ENCODE measurements at places on chromosomes 1 and 21.

DNA sequence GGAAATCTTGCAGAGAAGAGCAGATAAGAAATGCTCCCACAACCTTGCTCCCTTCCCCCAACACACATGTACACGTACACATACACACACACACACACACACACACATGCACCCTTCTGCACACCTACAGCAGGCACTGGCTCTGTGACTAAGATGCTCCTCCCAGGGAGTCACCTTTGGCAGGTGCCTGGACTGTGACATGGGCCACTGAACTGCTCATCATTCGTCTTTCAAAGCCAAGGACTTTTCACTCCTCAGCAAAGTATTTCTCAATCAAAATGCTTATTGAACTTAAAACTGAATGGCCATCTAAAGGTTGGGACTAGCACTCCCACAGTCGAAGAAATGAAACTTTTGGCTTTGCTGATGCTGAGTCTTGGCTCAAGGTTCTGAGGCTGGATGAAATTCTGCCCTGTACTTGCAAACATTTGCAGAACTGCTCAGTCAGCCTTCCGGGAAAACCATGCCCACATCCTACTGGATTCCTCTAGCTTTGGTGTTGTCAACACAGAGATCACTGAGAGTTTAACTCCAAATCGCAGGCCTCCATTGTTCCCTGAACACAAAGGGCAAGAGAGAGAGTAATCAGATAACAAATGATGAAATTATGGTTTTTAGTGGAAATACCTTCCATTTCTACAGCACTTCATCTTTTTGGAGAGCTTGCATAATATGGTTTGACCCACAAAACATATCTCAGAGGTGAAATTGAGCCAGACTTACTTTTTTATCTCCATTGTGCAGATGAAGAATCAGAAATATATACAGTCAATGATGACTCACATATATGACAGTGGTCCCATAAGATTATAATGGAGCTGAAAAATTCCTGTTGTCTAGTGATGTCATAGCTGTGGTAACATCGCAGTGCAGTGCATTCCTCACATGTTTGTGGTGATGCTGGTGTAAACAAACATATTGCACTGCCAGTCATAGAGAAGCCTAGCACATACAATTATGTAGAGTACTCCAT lies 72.4 kb upstream of the BCAR3 start:
- DNase-seq = peak; percentile 63

GRCh38 chr21:14523234-14523633 lies 22.9 kb downstream of the SAMSN1 start:
- DNase-seq = peak; percentile 92

DNA sequence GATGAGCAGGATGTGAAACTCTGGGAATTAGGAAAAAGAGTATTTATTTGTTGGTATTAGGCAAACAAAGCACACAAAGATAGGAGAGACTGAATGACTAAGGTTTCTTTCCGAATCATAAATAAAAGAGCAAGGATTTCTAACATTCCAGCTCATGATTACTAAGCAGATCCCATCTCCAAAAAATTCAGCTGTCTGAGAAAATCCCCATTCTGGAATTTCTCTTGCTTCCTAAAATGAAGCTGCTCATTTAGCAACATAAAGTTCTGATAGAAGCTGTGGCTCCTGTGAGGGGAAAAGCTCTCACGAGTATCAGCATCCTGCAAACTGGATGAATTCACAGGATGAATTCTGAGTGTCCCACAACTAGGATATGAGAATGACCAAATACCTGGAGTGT lies 6.7 kb upstream of the SH2D5 start:
- DNase-seq = no peak

GRCh38 chr1:2269193-2269921 lies 41.2 kb downstream of the SKI start:
- DNase-seq = no peak

DNA sequence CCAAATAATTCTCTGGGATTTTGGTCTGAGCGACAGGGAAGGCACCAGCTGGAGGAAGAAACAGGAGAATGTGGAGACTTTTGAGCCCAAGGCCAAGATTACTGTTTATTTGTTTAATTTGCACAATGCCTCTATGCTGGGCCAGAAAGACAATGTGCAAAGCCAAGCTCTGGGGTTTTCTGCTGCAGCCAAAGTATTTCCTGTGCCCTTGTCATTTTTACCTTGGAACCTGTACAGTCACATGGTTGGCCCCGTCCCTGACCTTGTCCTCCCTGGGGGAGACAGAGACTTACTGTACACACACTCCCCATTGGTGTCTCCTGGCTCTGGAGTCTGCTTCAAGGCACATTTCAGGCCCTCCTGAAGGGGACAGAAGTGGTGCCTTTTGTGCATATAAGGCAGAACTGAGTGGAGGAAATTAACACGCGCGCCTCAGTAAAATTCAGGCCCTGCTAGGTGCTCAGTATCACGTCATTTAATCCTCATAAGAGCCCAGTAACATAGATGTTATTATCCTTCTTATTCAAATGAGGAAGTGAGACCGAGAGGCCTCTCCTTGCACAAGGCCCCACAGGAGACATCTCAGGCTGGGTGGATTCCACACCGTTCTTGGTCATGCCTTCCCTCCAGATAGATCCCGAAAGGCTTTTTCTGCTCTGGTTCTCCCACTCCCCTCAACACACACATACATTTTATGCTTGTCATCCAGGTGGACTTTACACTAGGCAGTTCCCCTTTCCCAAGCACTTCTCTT lies 21.1 kb downstream of the C1orf115 start:
- peak; percentile 62 for DNase-seq

- no peak for DNase-seq
Observed at GRCh38 chr21:44870748-44871495, 2.6 kb downstream of the PTTG1IP start.

DNA sequence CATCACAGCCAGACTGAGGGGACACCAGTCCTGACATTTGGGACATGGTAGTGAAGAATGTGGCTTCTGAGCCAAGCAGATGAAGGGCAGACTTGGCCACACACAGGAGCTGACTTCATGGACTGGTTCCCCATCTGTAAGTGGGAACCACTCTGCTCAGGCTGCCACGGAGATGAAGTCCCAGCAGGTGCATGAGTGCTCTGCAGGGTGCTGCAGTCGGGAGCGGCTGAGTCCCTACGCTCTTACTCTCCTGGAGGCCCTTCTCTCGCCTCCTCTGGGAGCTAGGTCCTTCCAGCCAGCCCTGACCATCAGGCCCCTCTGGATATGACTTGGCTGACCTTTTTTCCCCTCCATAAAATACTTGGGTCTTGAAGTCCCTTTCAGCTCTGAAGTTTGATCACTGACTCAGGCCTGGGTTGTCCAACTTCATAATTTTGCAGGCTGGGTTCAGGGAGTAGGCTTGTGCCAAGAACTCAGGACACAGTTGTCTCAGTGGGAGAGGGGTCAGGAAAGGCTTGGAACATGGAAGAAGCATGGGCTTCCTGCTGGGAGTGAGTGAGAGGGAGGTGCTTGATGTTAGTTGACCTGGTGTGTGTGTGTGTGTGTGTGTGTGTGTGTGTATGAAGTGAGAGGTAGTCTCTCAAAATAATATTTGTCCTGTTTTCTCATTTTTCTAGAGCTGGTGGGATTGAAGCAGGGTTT lies 21.0 kb upstream of the EPS8L3 start:
- no peak for DNase-seq

DNA sequence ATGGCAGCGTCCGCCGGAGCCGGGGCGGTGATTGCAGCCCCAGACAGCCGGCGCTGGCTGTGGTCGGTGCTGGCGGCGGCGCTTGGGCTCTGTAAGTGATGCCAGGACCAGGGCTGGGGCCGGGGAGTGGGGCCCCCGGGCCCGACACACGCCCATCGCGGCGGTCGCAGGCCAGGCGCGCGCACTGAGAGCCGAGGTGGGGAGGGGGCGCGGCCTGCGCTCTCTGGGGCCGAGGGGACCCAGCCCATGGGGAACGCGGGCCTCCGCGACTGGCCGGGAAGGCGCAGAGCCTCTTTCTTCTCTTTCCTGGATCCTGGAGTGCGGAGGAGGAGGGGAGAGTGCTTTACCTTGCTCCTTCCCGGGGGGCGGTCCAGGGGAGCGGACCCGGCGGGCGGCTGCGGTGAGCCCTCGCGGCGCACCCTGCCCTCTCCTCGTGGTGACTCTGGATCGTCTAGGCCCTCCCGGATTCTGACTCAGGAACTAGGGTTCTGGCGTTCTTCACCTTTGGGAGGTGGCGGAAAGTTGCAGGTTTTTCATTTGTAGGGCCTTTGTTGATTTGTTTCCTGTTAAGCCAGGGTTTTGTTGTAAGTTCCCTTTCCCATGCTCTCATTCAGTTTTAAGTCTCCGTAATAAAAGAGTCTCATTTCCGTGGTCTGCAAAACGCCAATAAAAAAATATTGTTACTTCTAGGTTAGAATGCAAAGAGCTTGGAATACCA lies 529 bp downstream of the MPZL1 start:
- DNase-seq = peak; percentile 19

DNA sequence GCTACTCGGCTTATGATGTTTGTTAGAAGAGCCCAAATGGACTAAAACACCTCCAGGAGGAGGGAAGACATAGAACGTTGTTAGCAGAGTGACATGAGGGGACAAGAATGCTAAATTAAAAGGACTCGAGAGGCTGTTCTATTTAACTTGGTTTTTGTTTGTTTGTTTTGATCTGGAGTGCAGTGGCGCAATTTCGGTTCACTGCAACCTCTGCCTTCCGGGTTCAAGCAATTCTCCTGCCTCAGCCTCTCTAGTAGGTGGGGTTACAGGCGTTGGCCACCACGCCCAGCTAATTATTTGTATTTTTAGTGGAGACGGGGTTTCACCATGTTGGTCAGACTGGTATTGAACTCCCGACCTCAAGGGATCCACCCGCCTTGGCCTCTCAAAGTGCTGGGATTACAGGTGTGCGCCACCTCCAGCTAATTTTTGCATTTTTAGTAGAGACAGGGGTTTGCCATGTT lies 5.1 kb upstream of the HNRNPU start:
- no peak for DNase-seq

DNA sequence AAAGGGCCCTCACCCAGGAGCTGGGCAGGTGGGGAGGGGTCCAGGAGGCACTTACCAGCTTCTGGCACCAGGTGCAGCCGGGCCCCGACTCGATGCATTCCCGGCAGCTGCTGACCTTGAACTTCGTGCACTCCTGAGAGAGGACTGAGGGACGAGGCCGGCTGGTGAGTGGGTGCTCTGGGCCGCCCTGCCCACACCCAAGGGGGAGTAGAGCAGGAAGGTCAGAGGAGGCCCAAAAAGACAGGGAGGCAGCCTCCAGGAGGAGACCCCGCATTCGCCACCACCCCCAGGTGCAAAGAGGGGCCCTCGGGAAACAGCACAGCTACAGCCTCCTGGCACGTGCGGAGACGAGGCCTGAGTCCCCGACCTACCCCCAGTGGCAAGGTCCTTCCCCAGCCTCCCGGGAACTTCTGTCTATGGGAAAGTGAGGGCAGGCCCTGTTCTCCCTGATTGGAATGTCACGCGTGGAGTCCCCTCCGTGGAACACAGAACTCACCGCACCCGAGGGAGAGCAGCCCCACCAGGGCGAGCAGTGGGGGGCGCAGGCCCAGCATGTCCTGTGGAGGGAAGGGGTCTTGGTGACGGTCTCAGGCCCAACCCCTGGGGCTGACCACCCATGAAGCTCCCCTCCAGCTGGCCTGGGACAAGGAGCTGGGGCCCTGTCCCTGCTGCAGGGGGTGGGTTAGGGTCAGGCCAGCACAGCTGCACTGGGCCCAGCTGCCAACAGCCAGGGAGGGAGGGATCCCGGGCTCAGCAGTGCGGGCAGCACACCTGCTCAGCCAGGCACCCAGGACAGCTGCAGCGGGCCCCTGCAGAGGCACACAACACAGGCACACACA lies 10.3 kb downstream of the ITGB2 start:
- no peak for DNase-seq

DNA sequence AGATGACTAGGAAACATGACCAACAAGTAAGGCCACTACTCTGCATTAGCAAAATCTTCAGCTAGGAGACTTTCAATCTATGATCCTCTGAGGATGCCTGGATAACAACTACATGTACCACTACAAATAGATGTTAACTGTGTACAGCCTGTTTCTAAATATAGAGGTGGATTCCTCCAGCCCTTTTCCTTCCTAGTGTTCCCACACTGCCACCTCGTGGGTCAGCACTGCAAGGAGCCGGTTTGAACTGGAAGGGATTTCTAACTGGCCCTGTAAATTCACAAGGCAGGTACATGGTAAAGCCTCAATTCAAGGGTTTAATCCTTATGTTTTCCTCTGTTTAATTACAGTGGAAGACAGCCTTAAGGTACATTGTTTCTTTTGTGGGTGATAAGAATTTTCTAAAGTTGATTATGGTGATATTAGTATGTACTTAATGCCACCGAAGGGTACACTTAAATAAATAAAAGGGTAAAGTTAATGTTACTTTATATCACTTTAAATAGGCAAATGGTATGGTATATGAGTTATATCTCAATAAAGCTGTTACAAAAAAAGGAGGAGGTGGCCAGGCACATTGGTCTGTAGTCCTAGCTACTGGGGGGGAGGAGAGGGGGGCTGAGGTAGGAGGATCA lies 14.4 kb downstream of the SMYD3 start:
- DNase-seq = peak; percentile 35

GRCh38 chr1:118954301-118954905 lies 33.7 kb downstream of the TBX15 start:
- no peak for DNase-seq

- no peak for DNase-seq
Observed at GRCh38 chr1:184033711-184034167, 3.8 kb downstream of the COLGALT2 start.

DNA sequence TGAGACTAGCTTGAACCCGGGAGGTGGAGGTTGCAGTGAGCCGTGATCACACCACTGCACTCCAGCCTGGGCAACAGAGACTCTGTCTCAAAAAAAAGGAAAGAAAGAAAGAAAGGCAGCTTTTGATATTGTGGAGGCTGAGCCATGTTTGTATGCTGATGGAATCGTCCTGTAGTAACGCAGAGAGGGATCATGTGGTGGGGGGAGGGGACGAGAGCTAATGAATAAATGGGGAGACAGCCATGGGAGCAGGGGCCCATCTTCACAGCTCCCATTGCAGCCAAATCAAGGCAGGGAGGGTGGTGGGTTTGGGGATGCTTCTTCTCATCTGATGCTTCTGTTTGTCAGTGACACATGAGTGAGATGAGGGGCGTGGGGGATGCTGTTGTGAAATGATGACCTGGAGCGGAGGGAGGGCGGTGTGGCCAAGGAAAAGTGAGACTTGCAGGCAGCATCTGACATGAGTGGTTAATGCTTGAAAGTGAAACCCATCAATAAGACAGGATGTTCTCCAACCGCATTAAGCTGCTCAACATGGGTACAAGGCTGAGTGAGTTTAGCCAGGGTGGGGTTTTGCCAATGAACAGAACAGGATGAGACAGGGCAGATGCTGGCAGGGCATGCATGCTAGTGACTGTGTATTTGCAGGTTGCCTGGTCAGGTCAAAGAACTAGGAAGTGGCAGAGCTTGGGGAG lies 16.7 kb downstream of the SPATA21 start:
- peak; percentile 51 for DNase-seq

DNA sequence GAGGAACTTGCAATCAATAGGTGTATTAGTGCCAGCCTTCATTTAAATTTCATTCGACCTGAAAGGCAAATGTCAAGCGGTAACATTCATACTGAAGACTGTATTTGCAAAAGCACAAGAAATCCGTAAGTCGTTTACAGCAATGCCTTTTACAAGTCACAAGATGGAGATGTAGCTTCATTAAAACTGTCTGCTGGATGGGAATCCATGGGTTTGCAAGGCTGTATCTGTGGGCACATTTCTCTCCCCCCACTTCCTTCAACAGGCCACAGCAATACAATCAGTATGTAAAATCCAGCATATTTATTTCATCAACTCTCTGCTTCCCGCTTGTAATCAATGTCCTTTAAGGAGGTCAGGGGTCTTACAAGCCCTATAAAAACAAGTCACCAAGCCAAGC lies 147.1 kb downstream of the SLC45A1 start:
- no peak for DNase-seq
